Anterior cingulate cortex (tissue), 58 donors: ENCODE measurements at places on chromosomes 3 and 15.
A peak's percentile ranks its signal among the peaks of the same experiment; 100 is the strongest.

DNA sequence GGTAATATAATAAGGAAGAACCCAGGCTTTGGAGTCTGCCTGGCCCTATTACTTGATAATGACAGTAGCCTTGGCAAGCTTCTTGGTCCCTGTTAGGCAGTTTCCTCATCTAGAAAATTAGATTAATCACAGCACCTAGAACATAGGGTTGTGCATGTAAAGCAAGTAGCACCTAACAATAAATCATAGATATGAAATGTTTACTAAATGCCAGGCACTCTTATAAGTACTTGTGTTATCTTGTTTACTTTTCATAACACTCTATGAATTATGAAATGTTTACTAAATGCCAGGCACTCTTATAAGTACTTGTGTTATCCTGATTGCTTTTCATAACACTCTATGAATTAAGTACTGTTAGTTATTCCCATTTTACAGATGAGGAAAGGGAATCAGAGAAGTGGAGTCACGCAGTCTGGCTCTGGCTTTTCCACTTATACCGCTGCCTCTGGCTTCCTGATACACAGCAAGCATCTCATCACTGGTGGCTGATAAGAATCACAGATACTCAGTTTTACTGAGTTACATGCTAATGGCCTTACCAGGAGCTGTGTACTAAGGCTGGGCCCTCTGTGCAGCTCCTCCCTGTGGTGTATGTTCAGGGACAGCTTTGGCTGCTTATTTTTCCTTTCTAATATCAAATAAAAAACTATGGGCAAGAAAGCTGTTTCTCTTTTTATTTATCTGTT lies 123.4 kb downstream of the FEZF2 start:
- DNase-seq: no peak

- no peak for DNase-seq
Measured at GRCh38 chr3:169758359-169758994, 6.4 kb downstream of the TERC start.

DNA sequence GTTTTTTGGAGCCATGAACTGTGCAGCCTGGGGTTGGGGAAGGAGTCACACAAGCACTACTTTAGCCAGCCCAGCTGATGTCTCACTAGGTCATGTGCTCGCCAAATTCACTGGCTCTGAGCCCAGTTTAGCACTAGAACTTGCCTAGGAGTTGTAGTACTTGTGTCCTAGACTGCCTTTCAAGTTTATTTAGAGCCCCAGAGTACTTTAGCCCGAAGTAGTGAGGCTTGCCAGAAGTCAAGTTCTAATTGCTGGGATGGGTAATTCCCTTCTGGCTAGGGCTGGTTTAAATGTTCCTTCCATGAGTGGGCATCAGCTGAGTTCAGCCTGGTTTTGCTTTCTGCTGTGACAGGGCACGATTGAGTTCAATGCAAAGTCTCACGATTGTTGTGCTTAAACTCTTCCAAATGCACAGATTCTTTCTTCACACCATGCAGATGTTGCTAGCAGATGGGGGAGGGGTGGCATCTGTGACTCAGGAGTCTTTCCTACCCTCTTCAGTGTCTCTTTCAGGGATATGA lies 228.2 kb upstream of the ZPLD1 start:
- no peak for DNase-seq

DNA sequence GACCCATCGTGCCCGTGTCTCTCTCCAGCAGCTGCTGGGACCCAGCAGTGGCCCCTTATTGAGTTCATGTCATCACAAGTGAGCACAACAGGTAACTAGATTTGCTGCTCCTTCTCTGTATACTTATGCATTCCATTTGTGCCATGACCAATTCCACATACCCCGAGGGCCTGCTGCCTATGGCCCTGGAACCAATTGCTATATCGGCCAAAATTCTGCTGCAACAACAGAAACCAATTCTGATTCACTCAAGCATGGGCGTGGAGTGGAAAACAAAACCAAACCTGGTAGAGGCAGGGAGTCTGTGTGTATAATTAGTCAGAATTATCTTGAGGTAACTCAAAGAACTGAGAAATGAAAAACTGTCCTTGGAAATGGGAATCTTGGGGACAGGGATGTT lies 516.6 kb downstream of the EPHB1 start:
- DNase-seq: no peak

DNA sequence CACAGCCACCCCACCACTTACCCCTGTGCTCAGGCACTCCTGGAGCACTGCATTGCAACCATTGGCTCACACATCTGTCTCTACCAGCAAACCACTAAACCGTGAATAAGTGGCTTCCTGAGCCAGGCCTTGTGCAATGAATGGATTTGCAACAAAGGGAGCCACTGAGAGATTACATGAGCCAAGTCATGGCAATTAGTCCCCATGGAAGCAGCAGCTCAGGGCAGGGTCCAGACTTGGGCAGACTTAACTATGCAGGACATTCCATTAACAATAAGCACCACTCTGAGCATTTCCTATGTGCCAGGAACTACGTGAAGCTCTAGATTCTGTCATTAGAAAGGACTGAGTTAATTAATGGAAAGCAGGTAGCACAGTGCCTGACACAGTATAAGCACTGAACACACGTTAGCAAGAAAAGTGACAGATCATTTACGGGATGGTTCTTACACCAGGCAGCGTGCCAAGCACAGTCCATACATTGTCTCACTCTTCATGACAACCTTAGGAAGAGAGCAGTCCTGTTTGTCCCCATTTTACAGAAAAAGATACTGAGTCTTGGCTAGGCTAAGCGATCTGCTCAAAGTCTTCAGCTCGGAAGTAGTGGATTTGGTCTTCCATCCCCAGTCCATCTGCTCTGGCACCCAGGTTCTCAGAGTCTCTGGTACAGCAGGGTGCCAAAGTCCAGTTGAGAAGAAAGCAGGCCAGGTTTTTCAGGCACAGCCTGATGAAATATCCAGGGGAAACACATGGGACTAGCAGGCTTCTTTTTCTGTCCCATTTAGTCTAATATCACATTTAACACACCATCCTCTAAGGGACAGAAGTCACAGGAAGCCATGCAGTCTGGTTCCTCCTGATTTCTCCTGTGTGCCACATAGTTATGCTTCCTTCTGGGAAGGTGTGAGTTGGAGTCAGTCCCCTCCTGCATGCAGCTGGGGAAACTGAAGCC lies 44.1 kb downstream of the LIPC start:
- DNase-seq: no peak

- no peak for DNase-seq
Measured at GRCh38 chr3:49738067-49738713, 14.4 kb upstream of the GMPPB start.

DNA sequence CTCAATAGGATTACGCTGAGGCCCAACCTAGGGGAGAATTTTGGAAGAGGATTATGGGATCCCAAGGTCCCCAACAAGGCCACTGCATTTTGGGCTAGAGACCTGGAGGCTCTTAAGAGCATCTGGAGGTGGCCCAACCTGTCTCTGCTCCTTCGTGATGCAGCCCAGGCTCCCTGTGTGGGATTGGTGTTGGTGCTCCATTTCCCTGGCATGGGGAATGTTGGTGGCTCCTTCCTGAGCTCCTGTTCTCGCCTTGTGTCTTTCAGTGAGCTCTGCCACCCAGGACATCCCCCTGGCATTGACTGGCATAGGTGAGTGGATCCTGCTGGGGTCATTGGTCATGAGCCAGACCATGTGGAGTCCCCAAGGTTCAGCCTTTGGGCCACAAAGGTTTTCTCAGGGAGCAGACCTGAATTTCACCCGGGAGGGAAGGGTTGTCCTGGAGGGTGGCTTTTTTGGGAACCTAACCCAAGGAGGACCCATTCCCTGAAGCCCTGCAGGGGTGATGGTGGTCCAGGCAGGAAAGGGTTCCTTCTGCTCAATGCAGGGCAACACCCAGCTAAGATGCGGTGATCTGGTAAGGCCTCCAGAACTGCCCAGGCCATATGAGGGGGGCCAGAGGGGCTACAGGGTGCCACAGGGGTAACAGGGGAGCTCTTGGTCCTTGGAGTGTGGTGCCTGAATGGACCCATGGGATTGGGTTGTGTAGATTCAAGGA lies 202.5 kb downstream of the UBE3A start:
- DNase-seq: no peak

- DNase-seq: peak; percentile 19
Measured at GRCh38 chr15:66253418-66254088, at the start of gene MEGF11. TSS of gene MEGF11 (minus strand) at chr15:66253750. CDS start at chr15:66128403, 125,347 bp downstream.

- DNase-seq: no peak
Measured at GRCh38 chr3:128273841-128274573, 120.7 kb downstream of the EEFSEC start.

DNA sequence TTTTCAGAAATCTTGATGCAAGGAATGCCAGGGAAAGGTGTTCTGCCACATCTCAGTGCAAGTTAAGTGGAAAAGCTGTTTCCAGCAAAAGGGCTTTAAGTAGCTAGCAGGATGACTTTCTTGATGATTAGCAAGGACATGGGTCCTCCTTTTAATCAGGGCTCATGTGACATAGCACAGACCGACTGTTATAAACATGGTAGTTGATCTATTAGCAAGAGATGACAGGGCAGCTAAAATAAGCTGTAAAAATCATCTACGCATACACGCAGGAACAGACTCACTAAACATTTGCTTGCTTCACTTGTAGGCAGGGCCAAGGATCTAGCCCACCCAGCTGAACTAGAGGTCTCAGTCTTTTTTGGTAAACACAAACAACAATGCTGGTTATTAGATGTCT lies 69.0 kb downstream of the GOLIM4 start:
- DNase-seq: no peak

DNA sequence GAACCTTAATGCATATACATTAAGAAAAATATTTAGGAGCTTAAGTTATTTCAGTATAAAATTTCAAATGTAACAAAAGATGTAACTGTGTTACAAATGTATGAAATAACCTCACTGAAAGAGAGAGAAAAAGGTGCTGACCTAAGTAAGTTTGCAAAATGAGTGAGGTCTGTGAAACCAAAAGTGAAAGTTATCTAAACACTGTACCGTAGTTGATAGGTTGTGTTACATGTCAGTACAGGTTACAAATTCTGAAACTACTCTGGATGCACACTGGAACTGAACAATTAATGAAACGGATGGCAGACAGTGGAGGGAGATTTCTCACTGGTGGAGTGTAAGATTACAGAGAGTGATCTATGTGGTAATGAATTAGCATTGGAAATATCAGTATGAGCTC lies 420.7 kb downstream of the ZNF385D start:
- DNase-seq: no peak

DNA sequence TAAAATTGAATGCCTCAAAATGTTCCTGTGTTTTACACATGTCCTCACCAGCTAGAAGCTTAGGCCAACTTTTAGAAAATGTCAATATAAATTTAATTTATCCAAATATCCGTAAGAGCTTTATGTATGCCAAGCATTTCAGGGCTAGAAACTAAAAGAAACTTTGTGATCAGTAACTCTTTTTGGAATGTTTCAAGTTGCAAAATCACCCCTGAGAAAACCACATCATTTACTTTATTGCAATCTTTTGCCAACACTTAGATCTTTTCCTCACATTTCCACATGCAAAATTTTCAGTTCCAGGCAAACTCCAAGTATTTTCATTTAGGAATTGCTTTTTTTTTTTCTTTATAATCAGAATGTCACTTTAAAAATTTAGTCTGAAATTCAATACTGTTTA lies 20.1 kb upstream of the IGF1R start:
- no peak for DNase-seq

DNA sequence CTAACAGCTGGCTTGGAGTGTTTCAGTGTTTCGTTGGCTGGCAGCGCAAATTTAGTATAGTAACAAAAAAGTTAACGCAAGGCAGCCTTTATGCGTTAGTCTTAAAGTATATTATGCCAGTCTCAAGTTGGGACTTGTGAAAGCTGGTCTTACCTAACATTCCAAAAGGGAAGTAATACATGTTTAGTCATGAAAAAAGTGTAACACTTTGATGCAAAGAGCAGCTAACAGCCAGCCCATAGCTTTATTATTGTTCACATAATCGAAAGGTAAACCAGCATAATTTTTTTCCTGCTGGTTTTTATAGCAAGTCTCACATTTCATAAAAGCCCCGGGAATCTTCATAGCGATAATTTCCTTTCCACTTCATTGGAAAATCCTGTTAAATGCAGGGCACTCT lies 2.4 kb upstream of the GPR87 start:
- no peak for DNase-seq

DNA sequence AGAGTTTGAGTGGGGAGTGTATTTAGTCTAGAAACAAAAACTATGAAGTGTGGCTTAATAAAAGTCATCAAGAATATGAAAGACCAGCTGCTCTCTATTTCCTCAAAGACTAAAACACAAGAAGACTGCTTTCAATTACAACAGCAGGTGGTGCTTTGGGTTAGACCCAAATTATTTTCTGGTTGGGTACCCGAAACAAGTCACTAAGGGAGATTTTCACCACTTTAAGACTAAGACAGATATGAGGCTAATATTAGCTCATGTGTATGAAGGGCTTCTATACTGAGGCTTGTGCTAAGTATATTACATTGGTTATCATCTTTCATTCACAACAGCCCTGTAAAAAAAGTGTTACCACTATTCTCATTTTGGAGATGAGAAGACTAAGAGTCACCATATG lies 43.1 kb downstream of the COL8A1 start:
- no peak for DNase-seq

DNA sequence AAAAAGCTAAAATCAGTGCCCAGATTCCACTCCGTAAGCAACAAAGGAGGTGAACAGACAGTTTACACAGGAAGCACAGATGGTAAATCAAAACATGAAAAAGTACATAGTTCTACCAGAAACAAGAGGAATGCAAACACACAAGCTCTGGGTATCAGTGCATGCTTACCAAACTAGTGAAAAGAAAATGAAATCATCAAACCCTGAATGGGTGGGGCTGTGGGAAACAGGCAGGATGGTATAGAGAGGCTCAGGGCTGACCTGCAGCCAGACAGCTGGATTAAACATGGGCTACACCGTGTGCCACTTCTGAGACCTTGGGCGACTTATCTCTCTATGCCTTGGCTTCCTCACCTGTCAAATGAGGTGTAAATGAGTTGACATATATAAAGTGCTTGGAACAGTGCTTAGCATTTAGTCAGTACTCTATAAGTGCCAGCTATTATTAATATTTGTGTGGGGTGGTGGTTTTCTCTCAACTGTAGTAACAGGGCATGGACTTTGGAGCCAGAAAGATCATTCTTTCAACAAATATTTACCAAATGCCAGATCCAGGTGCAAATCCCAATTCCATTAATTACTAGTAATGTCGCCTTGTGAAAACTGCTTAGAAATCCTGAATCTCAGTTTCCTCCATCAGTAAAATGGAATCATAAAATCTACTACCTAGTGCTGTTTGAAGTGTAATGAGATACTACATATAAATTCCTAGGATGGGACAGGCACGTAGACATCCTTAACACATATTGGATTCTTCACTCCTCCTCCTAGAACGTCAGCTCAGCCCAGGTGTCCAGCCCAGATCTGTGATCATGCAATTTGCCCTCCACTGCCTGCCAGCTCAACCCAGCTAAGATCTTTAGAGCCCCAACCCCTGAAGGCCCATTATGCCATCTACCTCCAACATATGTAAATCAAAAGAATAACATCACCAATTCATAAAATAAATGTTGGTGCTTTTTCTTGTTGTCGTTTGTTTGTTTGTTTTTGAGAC lies 55.5 kb upstream of the SMAD3 start:
- DNase-seq: no peak

- no peak for DNase-seq
Measured at GRCh38 chr3:72632129-72632528, 216.1 kb downstream of the SHQ1 start.

GRCh38 chr3:106813742-106814141 lies 563.5 kb upstream of the CCDC54 start:
- DNase-seq: no peak
